ENCODE measurements at places on chromosomes 2 and 18.

GRCh38 chr18:9417073-9417851 is 58.1 kb upstream of the RALBP1 start:
- DNase-seq, result peak; percentile 7

GRCh38 chr2:156165742-156166141 is 166.8 kb downstream of the NR4A2 start:
- DNase-seq, result no peak

DNA sequence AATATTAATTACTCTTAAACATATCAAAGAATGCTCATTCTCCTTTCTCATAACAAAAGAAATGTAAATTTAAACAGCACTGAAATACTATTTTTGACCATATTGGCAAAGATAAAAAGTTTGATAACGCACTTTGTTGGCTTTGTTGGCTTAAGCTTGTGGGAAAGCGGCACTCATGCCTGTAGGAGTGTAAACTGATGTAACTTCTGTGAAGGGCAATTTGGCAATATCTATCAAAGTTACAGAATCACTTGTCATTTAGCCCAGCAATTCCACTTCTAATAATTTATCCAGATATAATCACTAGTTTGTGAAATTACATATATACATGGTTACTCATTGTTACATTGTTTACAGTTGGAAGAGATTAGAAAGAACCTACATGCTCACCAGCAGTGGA is 311.8 kb upstream of the STON1 start:
- no peak for DNase-seq

DNA sequence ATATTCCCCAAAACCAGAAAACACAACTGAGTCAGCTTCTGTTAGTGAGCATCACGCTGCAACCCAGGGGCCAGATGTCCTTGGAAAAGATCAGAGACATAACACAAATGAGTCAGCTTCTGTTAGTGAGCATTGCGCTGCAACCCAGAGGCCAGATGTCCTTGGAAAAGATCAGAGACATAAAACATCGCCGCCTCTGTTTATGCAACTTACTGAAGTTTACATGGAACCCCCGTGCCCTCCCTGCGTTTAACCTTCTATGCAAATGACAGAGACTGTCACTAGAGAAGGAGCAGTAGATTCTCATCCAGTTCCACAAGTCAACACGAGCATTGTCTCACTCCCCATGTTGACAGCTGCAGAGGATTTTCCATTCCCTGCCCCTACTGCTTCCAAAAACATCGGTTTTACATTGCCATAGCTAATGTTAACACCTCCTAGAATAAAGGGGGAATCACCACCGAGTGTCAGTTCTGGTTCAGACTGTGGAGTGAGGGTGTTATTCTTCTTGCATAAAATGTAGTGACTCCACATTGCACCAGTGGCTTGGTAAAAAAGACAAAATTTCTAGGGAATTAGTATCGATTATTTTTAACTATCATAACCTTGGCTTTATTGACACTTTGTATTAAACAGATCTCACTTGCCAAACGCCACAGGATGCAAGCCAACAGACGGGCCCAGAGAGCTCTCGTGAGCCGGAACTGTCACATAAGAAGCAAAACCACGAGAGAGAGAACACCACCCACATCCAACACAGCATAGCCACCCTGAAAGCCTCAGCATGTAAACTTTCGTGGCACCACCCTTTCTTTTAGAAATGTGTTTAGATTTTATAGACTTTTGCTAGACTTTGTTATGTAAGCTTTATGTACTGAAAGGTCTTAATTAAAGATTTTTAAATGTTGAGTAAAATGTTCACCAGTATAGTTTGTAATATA is 87.7 kb downstream of the SH3YL1 start:
- no peak for DNase-seq

DNA sequence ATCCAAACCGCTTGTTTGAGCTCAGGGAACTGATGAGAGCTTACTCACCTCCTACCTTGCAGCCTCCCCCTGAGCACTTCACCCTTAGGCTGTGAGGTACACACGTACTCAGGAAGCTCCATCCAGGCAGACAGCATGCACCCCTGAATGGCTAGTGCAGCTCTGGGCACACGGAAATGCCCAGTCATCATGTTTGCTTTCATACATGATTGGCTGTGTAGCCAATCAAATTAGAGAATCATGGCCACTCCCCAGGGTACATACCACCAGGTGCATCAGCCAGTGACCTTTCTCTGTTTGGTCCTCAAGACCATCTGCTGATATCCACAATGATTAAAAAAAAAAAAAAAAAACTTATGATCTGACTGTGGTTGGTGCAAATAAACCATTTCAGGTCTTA is 42.1 kb downstream of the RNF152 start:
- no peak for DNase-seq

GRCh38 chr2:227031379-227031778 is 132.6 kb downstream of the COL4A4 start:
- DNase-seq, result no peak

GRCh38 chr18:44133483-44133882 is 547.2 kb upstream of the SETBP1 start:
- DNase-seq, result no peak

DNA sequence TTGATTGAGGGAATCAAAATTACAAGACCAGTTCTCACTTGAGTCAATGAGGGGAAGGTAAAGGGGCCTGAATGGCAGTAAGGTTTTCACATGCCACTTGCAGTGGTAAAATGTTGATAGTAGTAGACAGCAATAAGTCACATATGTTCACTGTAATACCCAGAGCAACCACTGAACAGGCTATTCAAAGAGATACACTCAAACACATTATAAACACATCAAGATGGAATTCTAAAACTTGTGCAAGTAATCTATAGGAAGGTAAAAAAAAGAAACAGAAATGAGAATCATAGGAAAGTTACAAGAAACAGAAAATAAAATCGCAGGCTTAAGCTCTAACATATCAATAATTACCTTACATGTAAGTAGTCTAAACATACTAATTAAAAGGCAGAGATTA is 86.6 kb upstream of the AFF3 start:
- no peak for DNase-seq

DNA sequence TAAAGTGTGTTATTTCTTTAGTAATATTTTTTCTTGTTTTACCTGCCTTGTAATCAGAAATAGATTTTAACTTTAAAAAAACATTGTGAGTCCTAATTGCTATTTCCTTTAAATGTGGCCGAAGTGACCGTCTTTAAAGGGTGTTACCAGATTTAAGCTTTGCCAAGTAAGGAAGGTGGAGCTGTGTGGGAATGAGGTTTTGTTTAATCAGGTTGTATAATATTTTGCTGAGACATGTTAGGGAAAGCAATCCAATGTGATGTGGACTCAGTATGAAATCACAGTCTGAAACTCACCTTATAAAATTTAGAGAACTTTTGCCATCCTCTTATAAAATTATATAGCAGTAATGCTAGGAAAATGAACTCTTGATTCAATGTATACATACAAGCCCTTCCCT is 32.9 kb upstream of the ITPRID2 start:
- no peak for DNase-seq

DNA sequence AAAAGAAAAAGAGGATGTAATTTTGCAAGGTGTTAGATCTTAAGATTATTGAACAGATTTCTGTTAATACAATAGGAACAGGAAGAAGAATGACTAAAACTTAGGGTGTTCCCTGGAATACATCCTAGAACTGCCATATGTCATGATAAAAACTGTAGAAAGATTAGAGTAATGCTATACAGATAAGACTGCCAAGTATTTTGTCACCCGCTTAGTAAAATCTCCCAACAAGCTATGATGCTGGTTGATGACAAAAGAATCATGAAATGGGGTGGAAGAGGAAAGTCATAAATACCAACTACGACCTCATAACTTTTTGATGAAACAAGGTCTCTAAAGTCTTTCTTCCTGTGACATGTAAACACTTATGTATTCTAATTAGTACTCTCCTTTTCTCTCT is 163.6 kb upstream of the COL3A1 start:
- DNase-seq, result no peak

GRCh38 chr2:197138506-197138905 is 172.1 kb downstream of the ANKRD44 start:
- no peak for DNase-seq

GRCh38 chr2:239970004-239970623 is 55.0 kb downstream of the NDUFA10 start:
- no peak for DNase-seq

GRCh38 chr2:120371969-120372625 is 26.2 kb downstream of the INHBB start:
- no peak for DNase-seq

DNA sequence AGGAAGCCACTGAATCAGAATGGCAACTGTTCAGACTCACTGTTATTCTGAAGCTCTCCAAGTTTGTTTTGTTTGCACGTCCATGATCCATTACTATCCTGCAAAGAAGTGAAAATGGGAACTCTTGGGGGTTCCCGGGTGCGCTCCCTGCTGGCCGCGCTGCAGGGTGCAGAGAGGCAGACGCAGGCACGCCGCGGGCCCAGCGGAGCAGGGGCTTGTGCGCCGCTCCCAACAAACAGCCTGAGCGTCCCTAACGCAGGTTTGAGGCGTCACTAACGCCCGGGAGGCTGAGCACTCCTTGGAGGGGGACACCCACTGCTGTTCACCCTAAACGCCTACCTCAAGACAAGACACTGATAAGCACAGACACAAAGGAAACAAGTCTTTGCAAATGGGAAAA is 14.3 kb upstream of the PIEZO2 start:
- DNase-seq, result no peak

DNA sequence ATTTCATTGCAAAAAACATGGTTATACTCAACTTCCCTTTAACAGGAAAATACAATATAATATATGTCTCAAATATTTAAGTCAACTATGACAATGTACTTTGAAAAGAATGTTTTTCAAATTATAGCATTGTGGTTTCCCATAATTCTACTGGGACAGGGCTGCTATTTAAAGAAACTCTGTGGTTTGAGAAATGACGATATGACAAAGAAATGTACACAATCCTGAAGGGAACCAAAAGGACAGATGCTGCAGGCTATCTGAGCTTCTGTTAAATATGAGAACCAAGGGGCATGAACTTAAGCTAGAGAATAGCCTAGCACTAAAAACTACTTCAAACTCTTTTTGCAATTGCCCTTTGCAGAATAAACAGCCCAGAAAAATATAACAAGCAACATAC is 415.9 kb downstream of the GRB14 start:
- DNase-seq, result no peak

DNA sequence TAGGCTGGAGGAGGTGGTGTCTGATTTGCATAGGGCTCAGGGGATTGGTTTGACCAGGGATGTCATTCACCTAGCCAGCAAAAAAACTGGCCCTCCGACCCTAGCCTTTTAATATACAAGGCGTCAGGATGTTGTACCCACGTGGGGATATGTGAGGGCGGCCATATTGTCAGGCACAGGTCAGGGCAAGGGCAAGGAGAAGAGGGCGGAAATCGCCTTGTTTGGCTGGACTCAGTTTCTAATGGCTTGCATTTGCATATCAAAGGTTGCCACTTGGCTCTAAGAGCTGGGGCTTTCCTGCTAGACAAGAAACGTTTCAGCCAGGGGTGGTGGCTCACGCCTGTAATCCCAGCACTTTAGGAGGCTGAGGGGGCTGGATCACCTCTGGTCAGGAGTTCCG is 24.9 kb upstream of the PDCL3 start:
- DNase-seq, result no peak

- DNase-seq, result no peak
Observed at GRCh38 chr18:68314403-68314802, 400.5 kb downstream of the TMX3 start.

DNA sequence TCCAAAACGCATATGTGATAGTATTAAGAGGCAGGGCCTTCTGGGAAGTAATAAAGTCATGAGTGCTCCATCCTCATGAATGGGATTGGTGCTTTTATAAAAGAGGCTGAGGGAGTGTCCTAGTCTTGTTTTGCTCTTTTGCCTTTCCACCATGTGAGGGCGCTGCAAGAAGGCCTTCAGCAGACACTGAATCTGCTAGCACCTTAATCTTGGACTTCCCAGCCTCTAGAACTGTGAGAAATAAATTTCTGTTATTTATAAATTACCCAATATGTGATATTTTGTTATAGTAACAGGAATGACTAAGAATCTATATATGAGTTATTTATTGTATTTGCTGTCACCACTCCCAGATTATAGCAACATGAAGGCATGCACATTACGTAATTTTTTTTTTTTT is 63.5 kb downstream of the PLA2R1 start:
- DNase-seq, result no peak

DNA sequence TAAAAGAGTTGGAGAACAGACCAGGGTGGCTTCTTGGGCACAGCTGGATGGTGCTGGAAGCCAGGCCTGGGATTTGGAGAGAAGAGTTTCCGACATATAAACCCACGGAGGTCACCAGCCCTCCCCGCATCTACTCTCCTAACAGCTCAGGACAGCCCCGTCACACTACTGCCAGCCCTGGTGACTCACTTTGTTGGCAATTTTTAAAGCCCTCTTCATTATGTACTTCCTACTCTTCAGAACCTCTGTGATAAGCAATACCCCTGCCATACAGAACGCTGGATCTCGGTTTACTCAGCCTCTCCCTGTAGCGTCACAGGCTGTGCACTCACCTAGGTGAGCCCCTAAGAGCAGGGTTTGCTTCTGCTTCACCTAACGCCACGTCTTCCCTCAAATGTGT is 48.1 kb downstream of the ID2 start:
- no peak for DNase-seq

GRCh38 chr18:51448949-51449348 is 251.5 kb upstream of the MEX3C start:
- DNase-seq, result no peak

- DNase-seq, result no peak
Observed at GRCh38 chr2:102235491-102235890, 48.7 kb downstream of the IL1RL2 start.

DNA sequence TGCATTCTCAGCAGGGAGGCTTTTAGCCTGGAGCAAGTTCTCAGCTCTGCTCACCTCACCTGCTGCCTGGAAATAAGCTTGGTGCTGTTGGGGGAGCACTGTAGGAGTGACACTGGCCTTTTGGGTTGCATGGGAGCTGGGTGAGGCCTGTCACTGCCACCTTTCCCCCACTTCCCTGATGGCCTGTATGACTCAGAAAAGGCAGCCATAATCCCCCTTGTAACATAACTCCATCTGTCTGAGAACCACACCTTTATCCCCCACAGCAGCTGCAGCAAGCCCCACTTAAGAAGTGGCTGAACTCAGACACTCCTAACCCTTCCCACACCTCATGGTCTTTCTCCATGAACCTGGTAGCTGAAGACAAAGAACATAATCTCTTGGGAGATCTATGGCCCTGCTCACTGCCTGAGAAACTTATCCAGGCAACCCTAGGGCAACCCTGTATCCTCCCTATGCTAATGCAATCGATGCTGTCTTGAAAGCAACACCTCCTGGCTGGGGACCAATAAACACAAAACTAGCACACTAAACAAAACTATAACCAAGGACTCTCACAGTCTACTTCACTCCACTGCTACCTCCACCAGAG is 258.9 kb upstream of the OSR1 start:
- DNase-seq, result no peak

DNA sequence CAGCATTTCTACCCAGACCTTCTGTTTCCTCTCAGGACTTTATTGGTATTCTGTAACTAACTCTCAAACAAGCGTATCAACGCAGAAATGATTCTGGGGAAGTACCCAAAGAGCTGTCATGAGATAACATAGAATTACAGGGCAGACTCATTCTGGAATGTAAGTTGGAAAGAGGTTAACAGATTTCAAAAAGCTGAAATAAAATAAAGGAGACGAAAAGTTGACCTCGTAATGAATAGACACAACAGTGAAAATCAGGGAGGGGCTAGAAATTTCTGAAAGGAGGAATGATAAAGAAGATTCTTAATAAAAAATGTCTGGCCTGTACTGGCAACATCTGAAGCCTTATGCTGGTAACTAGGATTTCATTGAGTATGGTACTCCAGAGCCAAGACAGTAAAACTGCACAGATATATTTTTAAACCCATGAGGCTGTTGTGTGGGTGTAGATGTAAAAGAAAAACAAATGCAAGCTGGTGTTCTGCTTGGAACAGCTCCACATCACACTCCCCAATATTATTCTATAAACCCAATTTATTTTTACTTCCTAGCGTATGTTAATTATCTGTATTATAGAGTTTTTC is 23.9 kb downstream of the RBMS1 start:
- no peak for DNase-seq

All from spinal cord (tissue), 10 donors.